ENCODE measurements at places on chromosomes 12 and 14.

GRCh38 chr14:32913725-32914124 is 25.0 kb upstream of the NPAS3 start:
- no peak for ATAC-seq

- no peak for ATAC-seq
Measured at GRCh38 chr12:3300833-3301401, 190.1 kb upstream of the PRMT8 start.

DNA sequence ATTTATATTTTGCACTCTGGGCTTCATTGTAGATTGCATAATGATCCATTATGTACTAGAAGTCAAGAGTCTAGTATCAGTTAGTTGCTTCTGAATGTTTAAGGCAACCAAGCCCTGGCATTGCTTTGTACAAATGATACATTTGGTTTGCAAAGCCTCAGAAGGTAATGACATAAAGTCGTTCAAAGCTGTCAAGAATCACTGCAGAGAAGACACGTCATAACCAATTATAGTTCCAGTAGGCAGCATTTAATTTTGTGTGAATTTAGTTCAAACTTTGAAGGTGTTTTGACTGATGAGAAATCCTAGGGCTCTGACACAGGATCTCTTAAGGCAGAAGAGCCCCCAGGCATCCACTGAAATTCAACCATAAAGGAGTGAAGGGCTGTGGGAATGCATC is 163.0 kb upstream of the KRR1 start:
- no peak for ATAC-seq

GRCh38 chr12:15819644-15820437 is 30.7 kb upstream of the EPS8 start:
- no peak for ATAC-seq

- ATAC-seq = no peak
Measured at GRCh38 chr14:76576047-76576741, 185.1 kb upstream of the VASH1 start.

Measured in activated T-helper 17 cell treated with anti-CD3 and anti-CD28 coated beads, Interleukin-2, amount 50 U/mL, for 72 hours (primary cell).